ENCODE measurements at places on chromosomes 1 and 21.
A peak's percentile ranks its signal among the peaks of the same experiment; 100 is the strongest.

DNA sequence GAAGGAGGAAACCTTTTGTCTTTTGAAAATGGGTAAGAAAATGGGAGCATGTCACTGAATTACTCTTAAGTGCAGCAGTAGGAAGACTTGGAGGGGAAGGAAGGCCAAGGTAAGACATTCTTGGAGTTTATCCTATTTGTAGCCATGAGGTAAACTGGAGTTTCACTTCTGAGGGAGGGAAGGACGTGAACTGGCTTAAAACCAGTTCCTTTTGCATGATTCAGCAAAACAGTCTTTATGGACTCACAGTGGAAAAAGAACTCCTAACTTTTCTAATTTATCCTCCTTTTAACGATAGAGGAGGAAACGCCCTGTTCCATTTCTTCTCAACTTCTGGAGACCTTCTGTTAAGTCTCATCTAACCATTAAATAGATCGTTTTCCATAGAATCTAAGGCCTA, 2.5 kb downstream of the PRDX6 start:
- no peak for DNase-seq

DNA sequence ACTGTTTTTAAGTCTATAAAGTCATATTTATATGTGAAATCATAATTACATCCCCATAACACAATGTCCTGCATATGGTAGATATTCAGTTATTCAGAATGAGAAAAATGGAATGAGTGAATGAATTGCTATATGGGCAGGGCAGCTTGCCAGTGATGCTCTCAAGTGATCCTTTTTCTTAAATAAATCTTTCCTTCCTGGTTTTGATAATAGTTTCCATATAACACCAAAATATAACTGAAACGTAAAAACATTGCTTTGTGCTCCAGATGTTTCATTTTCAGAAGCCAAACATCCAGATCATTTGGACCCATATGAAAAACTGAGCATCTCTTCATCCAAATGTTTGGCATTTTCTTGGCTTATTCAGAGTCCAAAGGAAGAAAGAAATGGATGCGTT, 30.2 kb upstream of the RGS8 start:
- no peak for DNase-seq

DNA sequence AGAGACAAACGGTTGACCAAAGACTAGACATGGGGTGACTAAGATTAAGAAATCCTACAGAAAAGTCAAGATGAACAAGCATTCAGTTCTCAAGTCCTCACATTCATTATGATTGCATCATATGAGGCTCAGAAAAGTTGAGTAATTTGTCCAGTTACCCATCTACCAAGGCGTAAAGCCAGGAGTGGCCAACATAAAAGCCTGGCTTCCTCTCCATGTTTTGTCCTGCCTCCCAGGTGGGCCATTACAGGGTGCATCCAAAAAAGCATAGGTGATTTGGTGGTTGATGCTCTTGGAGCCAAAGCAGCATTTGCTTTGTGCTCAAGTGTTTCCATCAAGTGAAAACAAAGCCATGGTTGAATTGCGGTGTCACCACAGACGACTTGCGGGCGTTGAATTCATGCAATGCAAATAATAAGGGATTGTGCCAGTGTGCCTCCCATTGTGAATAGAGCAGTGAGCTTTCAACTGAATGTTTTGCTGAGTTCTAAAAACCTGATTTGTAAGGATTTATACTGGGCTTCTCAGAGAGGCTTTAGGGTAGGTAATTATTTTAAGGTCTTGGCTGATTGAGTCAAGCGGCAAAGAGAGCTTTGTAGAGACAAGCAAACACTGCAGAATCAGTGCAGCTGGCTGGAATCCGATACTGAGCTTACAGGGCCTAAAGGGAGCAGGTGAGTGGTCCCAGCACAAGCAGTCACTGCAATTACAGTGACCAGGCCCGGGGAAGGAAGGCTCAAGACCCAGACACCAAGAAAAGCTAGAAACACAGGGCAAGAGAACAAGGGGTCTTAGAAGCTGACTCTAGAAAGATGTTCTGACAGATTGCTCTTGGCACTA, 54.1 kb downstream of the KCNJ15 start:
- peak; percentile 74 for DNase-seq

DNA sequence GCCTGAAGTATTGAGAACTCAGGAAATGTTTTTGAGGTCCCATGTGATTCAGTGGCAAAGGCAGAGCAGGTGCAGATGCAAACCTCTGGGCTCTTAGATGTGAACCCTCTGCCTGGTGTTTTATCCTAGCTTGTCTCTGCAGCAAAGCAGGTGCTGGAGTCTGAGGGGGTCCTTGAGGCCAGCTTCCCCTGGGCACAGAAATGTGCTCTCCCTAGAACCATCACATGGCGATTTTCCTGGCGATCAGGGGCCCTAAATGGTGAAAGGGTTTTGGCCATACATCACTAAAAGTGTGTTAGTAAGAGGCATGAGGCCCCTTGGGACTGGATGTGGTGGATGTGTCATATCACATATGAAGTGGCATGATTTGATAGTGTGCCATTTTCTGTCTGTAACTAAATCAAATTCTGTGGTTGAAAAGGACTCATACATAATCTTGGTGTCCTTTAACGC, 144.8 kb downstream of the ST6GALNAC3 start:
- no peak for DNase-seq

- DNase-seq = no peak
These were observed 106.5 kb upstream of the EDEM3 start for GRCh38 chr1:184860985-184861754.

GRCh38 chr1:109094377-109094803, 3.8 kb downstream of the TMEM167B start:
- DNase-seq = no peak

DNA sequence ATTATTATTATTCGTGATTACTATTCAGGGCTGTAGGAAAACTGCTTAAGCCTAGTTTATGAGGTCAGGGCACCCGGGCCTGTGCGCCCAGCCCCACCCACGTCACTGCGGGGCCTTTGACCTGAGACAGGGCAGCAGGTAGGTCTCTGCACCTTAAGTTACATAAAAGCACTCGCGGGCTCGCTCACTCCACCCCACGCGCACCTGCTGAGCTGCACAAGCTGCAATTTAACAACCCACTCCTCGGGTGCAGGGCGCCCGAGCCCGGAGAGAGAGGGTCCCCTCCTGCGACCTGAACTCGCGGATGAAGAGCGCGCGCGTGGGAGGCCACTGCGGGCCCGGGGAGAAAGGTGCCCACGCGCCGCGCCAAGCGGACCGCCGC, 477 bp downstream of the ICMT start:
- DNase-seq = no peak

GRCh38 chr1:5223206-5223605, 568.8 kb downstream of the AJAP1 start:
- DNase-seq = no peak

- no peak for DNase-seq
These were observed 82.3 kb downstream of the LTN1 start for GRCh38 chr21:28910280-28910887.

- DNase-seq = no peak
These were observed 11.1 kb downstream of the KRTAP19-1 start for GRCh38 chr21:30468900-30469714.

GRCh38 chr1:218667781-218668516, 322.8 kb downstream of the TGFB2 start:
- DNase-seq = no peak

DNA sequence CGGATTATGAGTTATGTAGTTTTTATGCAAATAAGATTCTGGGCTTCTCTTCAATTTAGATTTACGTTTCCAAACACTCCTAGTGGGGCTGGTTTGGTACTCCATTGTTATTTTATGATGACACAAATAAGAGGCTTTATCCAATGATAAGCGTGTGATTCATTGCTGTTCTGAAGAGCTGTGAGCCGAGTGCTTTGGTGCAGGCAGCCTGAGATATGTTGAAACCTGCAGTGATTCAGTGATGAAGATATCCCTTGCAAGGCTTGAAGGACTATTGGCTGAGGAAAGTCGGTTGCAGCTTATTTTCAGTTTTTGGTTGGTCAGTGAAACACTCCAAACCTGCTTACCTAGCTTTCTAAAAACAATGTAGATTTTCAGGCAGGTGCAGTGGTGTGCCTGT, 112.2 kb downstream of the RYR2 start:
- DNase-seq = no peak

GRCh38 chr1:44076066-44076465, 42.6 kb upstream of the KLF17 start:
- DNase-seq = no peak

DNA sequence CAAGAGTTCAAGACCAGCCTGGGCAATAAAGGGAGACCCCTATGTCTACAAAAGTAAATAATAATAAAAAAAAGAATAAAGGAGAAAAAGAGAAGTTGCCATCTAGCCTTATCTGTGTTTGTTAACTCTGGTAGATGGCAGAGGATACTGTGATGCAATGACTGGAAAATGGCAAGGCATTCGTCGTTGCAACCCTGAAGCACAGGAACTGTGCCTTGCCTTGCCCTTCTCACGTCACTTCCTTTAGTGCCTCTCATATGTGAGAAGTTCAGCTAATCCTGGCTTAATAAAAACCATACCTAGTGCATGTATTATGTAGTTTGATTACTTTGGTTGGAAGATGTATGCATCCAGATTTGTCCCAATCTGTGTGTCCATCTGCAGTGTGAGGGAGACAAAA, 25.8 kb upstream of the PIGC start:
- DNase-seq = peak; percentile 53

GRCh38 chr1:6870086-6870485, 84.8 kb downstream of the CAMTA1 start:
- DNase-seq = no peak

- DNase-seq = no peak
These were observed 282.0 kb downstream of the PTPRU start for GRCh38 chr1:29518183-29518835.

DNA sequence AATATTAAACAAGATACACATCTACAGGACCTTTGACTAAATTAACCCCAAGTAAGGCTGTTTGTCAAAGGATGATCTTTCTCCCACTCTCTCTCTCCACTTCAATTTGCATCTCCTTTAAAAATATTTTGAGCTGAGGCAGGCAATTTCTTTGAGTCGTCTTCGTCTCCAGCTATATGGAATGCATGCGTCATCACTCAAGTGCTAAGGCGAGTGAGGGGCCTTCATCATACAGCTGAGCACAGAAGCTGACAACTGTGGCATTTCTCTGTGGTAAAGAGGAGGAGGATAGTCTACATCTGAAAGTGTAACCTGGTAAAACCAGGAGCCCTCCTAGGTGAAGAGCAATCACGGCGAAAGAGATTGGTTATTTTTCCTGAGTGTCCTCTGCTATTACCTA, 7.6 kb downstream of the EPHX4 start:
- no peak for DNase-seq

- peak; percentile 86 for DNase-seq
These were observed at the start of gene S100A4 for GRCh38 chr1:153545067-153546055. S100A4 (minus strand) TSS chr1:153545806; CDS start chr1:153544794, 1,012 bp downstream.

GRCh38 chr1:229860926-229861325, 206.1 kb upstream of the GALNT2 start:
- DNase-seq = no peak

DNA sequence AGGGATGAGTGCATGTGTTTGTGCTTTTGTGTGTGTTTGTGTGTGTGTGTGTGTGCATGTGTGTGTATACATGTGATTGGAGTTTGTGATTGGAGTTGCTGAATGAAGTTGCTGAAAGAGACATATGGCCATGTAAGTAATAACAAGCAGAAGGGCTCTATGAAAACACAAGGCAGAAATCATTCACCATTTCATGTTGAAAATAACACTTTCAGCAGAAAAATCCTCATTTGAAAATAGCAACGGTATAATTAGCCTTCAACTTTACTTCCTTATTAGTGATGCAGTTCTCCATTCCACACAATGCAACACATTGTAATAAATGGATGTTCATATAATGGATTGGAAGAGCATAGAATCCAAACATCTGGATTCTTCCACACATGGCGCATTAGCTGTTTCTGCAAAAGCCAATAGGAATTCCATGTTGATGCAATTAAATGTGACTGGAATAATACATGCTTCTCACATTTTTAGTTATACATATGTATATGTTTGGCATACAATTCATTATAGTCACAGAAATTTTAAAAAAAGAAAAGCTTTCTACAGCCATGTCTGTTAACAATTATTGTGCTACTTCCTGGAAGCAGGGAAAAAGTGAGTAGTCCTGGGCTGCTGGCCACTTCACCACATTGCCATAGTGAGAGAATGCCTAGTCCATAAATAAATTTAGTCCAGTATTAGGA, 538.0 kb downstream of the LTN1 start:
- DNase-seq = no peak

GRCh38 chr1:89998306-89998705, 3.4 kb downstream of the ZNF326 start:
- DNase-seq = no peak

- DNase-seq = no peak
These were observed 6.9 kb upstream of the SYNC start for GRCh38 chr1:32709476-32709875.

Data from suppressor macrophage (primary cell).